ENCODE measurements at places on chromosomes 2 and 18. TPM values are rescaled to one million over a fixed set of nuclear protein-coding genes. Genes with fewer than 3 reads are reported as not detected.

The CRYGC gene
- not detected for total RNA-seq

The TSGA10 gene
- total RNA-seq, result 6.0 TPM

The DAPL1 gene
- total RNA-seq, result not detected

The RAB6C gene
- total RNA-seq, result 1.9 TPM

The DSC2 gene
- 27.7 TPM for total RNA-seq

DNA sequence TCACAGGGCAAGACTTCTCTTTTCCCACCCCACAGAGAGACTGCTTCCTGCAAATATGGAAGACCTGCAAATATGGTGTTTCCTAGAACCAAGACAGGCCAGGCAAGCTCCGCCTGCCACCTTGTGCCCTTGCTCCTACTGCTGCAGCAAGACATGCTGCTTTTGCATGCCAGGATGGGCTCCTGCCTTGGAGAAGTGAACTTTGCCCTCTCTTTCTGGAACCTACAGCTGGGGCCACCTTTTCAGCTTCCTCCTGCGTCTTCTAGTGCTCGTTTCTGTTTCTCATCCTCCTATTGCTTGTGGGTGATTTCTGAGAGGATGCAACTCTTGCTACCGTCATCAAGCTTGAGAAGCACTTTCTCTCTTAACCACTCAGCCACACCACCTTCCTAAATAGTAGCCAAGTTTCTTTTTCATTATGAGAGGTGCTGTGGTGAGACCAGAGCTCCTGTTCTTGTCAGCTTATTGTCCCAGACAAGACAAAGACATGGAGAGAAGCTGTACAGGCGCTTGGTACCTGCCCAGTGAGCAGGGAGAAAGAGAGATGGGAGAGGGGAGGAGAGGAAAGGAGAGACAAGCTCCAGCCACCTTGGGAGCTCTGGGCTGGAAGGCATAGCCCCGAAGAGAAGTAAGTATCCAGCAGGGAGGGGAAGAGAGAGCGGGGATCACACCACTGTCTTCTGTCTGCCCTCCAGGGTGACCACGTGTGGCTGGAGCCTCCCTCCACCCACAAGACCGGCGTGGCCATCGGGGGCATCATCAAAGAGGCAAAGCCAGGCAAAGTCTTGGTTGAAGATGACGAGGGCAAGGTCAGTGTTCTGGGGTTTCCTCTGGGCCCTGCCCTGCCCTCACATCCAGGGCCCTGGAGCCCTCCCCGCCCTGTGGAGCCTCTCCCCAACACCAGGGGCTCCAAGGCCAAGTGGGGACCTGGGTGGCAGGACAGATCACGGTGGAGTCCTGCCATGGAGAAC lies 28.3 kb downstream of the MYO7B start:
- DNase-seq, result no peak

- peak; percentile 50 for DNase-seq
Measured at GRCh38 chr2:186862869-186863709, 14.1 kb upstream of the ZSWIM2 start.

GRCh38 chr2:210435439-210435838 lies 41.1 kb downstream of the LANCL1 start:
- DNase-seq, result no peak

- DNase-seq, result peak; percentile 68
Measured at GRCh38 chr2:48504647-48505327, 25.2 kb upstream of the STON1 start.

GRCh38 chr2:169478745-169479256 lies 493 bp upstream of the BBS5 start:
- DNase-seq, result no peak

DNA sequence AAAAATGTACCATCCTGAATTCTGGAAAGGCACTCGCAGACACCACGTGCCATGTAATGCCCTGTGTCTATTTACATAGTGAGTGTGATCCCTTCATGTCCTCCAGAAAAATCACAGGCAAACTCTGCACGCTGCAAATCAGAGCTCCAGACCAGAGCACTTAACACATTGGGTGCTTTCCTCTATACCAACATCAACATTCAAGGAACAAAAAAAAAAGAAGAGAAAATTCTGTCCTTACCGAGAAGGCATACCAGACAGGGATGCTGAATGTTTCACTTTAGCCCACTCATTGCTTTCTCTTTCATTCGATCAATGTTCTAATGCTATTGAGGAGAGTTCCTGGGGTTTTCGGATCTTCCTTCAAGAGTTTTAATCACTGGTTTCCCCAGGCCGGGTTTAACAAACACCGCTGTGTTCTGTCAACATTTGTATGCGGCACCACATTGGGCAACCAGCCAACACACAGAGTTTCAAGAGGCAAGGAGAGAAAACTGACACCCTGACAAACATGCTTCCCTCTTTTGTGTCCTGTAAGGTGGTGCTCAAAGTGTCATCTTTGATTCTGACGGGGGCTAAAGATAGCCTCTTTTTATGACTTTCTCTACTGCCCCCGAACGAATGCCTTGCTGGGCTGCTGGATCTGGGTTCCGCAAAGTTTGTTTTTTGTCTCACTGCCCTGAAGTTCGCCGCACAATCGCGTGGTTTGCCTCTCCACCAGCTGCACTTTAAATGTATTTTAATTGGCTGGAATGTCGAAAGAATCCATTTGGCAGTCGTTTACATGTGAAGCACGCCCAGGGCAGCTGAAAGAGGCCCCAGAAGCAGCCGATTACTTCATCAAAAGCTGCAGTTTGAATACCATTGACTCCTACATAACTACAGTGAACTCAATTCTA lies 106.4 kb upstream of the NCKAP5 start:
- DNase-seq, result peak; percentile 89

Data from umbilical cord (tissue), 2 donors.